HCT116 (cell line): ENCODE measurements at places on chromosomes 2 and 18. TPM values are rescaled to one million over a fixed set of nuclear protein-coding genes. Genes with fewer than 3 reads are reported as not detected.

Gene RANBP2
- 69.5 TPM for total RNA-seq

Gene LIPG
- 2.6 TPM for total RNA-seq

Gene FLACC1
- total RNA-seq: 0.74 TPM

Gene VWA3B
- total RNA-seq: 0.47 TPM

DNA sequence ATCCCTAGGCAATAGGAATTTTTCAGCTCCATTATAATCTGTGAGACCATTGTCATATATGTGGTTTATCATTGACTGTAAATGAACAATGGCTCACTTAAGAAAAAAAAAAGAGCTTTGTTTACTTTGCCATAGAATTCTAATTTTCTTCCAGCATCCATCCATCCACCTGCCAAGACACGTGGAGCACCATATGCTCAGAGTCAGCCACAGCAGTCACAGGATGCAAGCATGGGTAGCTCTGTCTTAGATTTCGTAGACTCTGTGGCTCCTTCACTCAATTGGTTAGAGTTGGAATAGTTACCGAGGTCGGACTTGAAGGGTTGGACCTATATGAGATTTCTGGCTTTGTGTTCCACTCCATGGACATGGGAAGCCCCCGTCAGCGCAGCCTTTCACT lies 75.6 kb downstream of the COA5 start:
- no peak for DNase-seq

DNA sequence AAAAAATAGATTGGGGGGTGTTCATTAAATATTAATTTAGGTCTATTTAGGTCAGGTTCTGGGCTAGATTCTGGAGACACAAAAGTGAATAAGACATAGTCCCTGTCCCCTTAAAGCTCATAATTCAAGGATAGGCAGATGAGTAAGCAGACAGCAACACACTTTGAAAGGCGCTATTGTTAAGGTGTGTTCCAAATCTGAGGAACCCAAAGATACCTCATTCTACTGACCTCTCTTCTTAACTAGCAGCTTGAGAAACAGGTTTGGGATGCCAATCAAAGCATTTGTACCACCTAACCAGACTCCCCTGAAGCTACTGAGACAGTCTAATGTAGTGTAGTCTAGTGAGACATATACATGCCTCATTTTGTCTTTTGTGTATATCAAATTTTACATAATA lies 34.8 kb downstream of the SEMA4F start:
- DNase-seq: no peak

- DNase-seq: no peak
These were observed 249.9 kb upstream of the THUMPD2 start for GRCh38 chr2:40028792-40029488.

DNA sequence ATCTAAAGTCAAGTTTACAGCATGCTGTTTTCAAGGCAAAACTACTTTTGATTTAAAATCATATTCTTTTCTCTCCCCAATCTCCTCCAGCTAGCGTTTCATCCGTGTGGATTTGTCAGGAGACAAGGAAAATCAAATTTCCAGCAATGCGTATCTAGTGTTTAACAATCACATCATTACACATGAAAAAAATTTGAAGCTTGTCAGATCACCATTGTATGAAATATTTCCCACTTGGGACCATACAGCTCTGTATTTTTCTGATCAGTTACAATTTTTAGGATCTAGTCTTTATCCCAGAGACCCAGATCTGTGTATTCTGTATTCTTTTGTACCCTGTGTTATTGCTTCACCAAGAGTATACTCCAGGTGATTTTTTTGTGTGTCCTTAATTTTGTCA lies 28.6 kb upstream of the CYP1B1 start:
- no peak for DNase-seq

GRCh38 chr2:20543469-20544152 lies 96.7 kb downstream of the RHOB start:
- DNase-seq: no peak

- DNase-seq: no peak
These were observed 4.9 kb downstream of the CREG2 start for GRCh38 chr2:101382442-101382841.
